ENCODE measurements at places on chromosomes 7 and 10.

GRCh38 chr10:27911539-27911938 is 87.3 kb downstream of the ODAD2 start:
- no peak for DNase-seq

DNA sequence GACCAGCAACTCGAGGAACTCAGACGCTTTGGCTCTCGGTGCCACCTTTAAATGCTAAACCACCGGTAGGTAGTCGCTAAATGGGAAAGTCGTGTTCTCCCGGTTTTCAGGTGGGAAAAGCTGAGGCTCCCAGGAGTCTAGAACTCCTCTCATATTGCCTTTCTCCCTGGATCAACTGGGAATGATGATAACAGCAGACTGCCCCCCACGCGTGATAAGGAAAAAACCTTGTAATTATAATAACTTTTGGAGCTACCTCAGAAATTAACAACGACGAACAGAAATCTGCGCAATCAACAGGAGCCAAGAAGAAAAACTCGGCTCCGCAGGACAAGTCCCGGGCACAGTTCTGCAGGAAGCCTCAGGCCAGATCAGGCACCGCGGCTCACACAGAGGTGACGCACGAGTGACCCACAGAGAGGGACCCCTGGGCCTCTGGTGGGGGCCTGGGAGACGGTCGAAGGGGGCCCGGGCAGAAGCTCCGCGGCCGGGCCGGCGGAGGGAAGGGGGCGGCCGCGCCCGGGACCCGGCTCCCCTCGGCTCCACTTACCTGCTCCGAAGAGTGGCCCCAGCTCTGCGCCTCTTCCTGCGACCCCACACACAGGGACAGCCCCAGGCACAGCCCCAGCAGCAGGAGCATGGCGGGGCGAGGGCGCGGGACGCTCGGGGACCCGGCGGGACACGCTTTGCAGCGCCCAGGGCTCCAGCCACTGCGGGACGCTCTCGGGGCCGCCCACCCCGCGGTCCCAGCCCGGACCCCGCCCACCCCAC is at the start of gene ITIH5:
TSS of gene ITIH5 (minus strand) at position 714 of the 771 bp plus-strand sequence. CDS start at position 640, 74 bp downstream.
- DNase-seq, result no peak

DNA sequence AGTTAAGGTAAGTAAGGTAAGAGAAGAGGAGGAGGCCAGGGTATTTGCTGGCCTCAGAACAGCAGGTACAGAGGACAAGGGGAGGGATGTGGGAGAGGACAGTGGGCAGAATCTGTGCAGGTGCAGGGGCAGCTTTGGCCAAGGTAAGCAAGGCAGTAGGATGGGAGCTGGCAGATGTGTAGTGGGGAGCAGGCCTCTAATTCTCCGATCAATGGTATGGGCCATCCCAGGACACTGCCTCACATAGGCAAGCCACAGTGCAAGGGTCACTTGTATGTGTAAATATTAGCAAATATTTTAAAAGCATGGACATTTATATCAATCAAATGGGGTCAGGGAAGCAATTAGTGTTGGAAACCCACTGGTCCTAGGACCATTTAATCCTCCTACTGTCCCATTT is 373.5 kb downstream of the GRID1 start:
- no peak for DNase-seq

- DNase-seq, result no peak
Measured at GRCh38 chr10:117662126-117662525, 119.6 kb downstream of the EMX2 start.

GRCh38 chr10:102656791-102657371 is 12.6 kb downstream of the TRIM8 start:
- DNase-seq, result no peak

DNA sequence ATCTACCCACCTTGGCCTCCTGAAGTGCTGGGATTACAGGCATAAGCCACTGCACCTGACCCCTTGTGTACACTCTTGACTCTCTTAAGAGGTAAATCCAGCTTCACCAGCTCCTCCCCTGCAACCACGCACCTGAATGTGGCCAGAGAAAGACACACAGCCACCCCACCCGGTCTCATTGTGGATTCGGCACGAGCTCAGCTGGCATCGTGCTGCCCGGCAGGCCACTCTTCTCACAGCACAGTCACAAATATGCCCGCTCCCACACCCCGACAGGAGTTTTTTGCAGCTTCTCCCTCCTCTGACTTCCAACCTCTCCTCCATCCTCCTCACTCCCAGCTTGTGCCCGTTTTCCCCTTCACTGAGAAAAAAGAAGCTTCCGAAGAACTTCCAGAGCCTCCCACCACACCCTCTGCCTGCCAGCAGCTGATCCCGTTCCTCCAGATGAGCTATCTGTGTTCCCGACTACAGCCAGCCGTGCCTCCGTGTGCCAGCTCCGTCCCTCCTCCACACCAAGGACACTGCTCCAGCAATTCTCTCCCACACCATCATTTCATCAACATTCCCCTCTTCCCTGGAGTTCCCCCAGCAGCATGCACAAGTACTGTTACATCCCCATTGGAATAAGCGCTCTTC is 8.0 kb upstream of the SMARCD3 start:
- DNase-seq, result no peak

GRCh38 chr10:123997486-123998196 is 95.8 kb downstream of the CHST15 start:
- no peak for DNase-seq

GRCh38 chr10:102832987-102833386 is 4.2 kb downstream of the CYP17A1 start:
- no peak for DNase-seq

- no peak for DNase-seq
Measured at GRCh38 chr7:25893436-25893835, 258.6 kb upstream of the NFE2L3 start.

GRCh38 chr7:112529521-112529920 is 48.7 kb downstream of the LSMEM1 start:
- no peak for DNase-seq
